ENCODE measurements at places on chromosomes 3 and 15.

- no peak for DNase-seq
Observed at GRCh38 chr15:70768257-70768883, 5.0 kb upstream of the UACA start.

- DNase-seq = no peak
Observed at GRCh38 chr15:64502551-64502950, 42.2 kb downstream of the ZNF609 start.

- no peak for DNase-seq
Observed at GRCh38 chr3:30694148-30694547, 87.7 kb downstream of the TGFBR2 start.

GRCh38 chr3:172137287-172138192, 98.2 kb downstream of the FNDC3B start:
- no peak for DNase-seq

- no peak for DNase-seq
Observed at GRCh38 chr3:53181024-53181371, 20.0 kb downstream of the PRKCD start.

GRCh38 chr3:150773616-150774192, 10.7 kb upstream of the SIAH2 start:
- DNase-seq = no peak

GRCh38 chr3:42229942-42230688, 35.9 kb downstream of the CCK start:
- peak; percentile 48 for DNase-seq

GRCh38 chr15:65450556-65450955, 27.8 kb upstream of the IGDCC4 start:
- no peak for DNase-seq
